ENCODE measurements at places on chromosomes 3 and 15.
A peak's percentile ranks its signal among the peaks of the same experiment; 100 is the strongest.

GRCh38 chr15:83323296-83323711 lies 38.8 kb upstream of the BNC1 start:
- DNase-seq: no peak

DNA sequence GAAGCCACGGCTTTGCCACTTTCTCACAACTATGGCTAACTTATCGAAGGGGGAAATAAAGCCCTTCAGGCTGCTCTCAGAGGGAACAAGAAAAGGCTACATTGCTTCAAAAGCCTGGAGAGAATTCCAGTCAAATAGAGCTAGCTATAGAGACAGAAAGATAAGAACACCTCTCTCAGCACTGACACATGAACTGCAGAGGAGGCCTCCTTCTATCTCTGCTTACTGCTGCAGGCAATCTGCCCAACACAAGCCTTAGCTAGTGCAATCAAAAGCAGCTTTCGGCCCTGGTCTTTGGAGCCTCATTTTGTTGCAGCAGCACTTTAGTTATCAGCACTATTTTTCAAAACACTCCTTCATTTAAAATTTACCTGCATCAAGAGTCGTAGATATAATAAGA lies 118.4 kb upstream of the ROBO1 start:
- no peak for DNase-seq

DNA sequence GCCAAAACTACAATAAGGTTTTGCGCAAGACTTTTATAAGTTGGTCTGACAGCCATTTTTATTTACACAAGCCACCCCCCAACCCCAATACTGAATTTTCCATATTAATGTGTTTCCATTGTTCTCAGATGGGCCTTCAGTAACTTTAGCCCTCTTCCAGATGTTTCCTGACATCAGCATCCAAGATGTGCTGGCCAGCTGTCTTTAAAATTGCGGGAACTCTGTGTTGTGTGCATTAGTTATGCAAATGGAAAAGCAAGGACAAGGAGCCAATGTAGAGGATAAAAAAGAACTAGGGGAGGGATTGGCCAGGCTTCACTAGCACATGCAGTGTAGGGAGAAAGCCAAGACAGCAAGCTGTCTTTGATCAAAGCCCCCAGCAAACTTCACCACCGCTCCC lies 45.4 kb downstream of the COMMD2 start:
- no peak for DNase-seq

DNA sequence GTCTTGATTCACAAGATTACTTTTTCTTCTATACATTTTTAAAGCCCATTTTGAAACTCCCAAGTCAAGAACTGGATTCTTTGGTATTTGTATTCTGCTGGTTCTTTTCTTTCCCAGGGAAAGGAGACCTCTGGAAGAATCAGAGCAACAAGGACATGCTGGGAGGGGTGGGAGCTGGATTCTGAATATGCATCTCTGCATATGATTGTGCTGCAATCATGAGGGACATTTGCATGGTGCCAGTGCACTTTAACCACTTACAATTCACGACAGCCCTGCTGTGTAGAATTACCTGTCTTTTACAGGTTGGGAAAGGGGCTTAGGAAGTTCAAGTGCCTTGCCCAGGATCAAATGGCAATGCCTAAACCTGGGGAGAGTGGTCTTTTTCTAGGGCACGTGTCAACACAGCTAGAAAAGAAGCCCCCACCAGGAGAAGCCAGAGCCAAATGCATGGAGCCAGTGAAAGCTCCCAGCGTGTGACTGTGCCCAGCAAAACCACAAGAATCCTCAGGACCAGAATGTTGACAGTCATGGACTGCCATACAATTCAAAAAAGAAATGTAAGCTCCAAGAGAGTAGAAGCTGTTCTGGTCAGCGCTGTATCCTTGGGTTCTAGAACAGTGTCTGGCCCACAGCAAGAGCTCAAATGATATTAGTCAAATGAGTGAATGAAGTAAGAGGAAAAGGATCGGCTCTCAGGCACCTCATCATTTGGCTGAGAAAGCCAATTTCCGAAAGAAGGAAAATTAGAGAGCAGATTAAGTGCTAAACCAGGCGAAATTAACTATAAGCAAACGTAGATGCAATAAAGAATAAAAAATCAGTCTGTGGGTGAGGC lies 84.5 kb upstream of the MEF2A start:
- no peak for DNase-seq

DNA sequence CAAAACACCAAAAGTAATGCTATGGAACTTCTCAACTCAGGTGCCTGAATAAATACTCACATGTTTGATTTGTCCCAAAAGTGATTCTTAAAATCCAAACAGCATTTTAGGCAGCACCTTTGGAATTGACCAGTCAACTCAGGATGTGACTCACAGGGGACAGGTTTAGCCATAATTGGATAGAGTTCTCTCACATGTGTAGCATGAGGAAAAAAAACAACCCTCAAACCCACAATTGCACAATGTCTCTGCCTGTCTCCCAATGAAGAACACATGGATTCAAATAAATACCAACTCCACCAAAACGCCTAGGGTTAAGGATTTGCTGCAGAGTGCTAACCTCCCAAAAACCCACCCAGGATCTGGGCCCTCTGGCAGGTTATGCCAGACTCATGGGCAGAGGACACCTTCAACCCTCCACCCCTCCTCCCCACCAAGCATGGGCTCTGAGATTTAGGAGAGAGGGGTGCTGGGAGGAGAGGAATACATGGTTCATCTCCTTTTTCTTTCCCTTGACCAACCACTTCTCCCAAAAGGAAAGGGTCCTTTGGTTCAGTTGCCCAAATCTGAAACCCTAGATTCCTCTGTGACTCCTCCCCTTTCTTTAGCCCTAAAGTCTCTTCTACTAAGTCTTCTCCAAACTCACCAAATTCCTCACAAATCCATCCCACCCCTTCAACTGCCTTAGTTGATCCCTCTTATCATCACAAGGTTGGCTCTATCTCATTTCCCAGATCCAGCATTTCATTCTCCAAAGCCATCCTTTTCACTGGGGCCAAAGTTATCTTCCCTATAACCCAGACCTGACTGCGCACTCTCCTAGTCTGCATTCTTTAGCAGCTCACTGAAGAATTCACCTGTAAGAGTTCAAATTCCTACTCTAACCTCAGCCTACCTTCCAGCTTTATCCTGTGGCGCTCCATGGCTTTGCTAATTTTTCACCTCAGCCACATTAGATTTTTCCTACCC lies 7.7 kb downstream of the RYK start:
- DNase-seq: no peak

- no peak for DNase-seq
These were observed 220.5 kb downstream of the FAM43A start for GRCh38 chr3:194906229-194906629.

GRCh38 chr3:177519588-177519987 lies 322.3 kb upstream of the TBL1XR1 start:
- no peak for DNase-seq

- DNase-seq: no peak
These were observed 602.4 kb downstream of the UNC13C start for GRCh38 chr15:54580643-54581042.

GRCh38 chr3:177569875-177570657 lies 372.8 kb upstream of the TBL1XR1 start:
- no peak for DNase-seq

- no peak for DNase-seq
These were observed 169.5 kb upstream of the C2CD4B start for GRCh38 chr15:62334536-62334935.

DNA sequence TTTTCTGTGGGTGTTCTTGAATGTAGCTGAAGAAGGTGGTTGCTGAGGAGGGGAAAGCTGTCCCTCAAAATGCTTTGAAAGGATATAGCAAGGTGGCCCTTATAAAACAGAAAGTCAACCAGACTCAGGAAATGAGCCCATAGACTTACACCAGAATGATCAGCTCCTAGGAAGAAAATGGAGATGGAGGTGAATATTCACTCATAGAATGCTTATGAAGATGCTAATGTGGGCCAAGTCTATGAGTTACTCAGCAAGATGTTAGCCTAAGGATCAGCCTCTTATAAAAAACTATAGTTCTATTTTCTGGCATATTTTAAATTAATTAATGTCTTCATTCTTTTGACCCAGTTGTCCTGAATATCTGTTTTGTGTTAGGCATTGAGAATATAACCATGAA lies 1054.0 kb downstream of the AGBL1 start:
- no peak for DNase-seq

GRCh38 chr3:52324676-52325075 lies 8.6 kb downstream of the DNAH1 start:
- no peak for DNase-seq

GRCh38 chr3:131323014-131323413 lies 58.6 kb upstream of the NUDT16 start:
- DNase-seq: no peak

DNA sequence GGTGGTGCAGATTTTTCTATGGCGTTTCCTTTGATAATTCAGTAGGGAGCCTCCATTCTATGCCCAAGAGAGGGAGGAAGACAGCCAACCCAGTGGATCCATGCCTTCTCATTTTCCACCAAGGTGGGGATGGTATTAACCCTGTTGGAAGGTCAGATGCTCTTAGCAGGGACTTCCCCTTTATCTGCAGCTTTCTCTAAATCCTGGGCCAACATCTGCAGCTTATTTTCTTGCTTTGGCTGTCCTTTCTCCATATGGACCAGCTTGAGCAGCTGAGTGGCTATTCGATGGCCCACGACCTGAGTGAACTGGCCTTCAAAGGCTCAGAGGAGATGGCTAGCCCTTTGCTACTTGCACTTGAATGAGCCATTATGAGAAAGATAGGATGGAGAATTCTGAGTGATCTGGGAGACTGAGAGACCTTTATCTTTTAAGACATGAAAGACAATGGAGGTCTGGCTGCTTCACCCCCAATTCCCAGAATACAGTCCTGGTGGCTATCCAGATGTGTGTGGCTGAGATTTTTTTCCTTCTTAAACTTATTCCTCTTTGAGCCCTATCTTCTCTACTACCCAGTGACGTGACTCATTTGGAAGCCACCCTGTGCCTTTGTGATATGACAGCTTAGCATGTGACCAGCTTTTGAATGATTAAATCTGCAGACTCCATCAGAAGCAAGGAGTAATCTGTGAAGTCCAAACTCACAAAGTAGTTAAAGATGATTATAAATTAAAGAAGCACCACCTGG lies 39.6 kb upstream of the TRAK1 start:
- DNase-seq: no peak

DNA sequence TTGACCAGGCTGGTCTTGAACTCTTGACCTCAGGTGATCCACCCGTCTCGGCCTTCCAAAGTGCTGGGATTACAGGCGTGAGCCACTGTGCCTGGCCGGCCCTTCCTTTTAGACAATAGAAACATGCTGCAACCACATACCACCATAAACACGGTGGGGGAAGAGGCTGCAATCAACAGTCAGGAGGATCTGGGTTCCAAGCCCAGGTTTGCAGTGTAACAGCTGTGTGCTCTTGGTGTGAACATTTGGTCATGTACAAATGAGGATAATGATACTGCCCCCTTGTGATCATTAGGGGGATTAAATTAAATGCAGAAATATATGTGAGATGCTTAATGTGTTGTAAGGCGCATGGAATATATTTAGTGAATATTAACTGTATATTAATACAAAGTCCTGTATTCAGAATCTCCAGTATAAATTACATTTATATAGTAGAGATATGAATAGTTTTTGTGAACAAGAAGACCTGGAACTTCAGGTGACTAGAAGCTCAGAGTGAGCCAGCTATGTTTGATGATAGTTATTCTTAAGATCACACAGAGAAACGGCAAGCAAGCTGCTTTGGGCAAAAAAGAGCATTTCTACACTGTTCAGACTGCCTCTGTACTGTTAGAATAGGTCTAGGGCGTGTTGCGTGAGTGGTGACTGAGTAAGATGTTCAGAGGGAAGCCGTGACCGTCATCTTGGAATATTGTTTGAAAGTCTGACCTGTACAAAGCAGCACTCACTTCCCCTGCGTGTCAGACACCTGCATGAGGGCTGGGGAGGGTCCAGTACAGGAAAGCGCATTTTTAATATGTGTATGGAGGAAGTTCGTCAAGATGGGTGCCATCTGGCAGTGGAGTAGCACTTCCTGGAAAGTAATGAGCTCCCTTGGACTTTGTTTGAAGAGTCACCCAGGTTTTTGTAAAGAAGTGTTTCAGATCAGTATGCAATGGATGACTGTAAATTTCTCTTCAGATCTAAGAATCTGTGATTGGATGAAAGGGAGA lies 125.8 kb downstream of the PGPEP1L start:
- no peak for DNase-seq

DNA sequence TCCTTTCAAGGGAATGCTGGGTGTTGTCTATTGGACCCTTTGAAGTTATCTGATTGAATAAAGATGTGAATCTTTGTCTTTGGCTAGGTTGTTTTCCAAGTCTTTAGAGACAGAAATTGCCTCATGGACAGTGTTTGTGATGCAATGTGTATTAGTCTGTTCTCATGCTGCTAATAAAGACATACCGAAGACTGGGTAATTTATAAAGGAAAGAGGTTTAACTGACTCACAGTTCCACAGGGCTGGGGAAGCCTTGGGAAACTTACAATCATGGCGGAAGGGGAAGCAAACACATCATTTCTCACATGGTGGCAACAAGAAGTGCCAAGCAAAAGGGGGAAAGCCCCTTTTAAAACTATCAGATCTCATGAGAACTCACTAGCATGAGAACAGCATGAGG lies 88.8 kb upstream of the PLXND1 start:
- DNase-seq: no peak

DNA sequence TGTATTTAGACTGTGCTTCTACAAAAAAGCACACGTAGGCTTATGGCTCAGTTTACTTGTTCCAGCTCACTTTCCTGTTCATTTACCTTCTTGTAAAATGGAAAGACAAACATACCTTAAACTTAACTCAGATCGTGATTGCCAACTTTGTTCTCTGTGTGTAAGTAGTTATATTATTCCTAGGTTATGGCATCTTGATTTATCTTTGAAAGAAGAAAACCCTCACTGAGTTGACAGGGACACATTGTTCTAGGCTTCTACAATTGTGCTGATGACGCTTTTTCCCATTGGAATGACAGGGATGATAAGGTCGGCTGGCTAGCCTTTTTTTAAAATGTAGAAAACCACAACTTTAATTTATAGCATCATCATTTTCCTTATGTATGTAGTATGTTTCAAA lies 140.7 kb downstream of the IGF1R start:
- no peak for DNase-seq

GRCh38 chr15:98635848-98636247 lies 12.5 kb upstream of the IGF1R start:
- DNase-seq: no peak

- peak; percentile 29 for DNase-seq
These were observed 78.6 kb downstream of the ABHD5 start for GRCh38 chr3:43769097-43769884.

DNA sequence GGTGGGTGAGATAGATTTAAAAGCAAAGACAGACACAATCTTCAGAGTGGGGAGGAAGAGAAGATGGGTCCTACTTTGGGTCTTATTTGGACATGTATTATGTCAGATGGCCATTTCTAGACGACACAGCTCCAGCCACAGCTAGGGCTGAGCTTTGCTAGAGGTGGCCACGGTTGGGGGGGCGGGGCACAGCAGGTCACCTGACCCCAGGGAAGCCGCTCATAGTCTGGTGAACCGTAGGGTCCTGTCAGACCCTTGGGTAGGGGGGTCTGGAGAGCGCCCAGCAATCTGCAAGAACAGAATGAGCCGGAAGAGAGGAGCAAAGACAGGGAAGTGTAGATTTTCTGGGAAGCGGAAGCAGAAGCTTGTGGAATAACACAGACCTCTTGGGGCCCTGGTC lies 6.6 kb downstream of the EPB42 start:
- no peak for DNase-seq

- DNase-seq: no peak
These were observed 1180.6 kb upstream of the GBE1 start for GRCh38 chr3:82942041-82942440.

- DNase-seq: no peak
These were observed 5.7 kb upstream of the CYP11A1 start for GRCh38 chr15:74373056-74373650.

- no peak for DNase-seq
These were observed 8.8 kb downstream of the BCL2A1 start for GRCh38 chr15:79962178-79962577.

- DNase-seq: no peak
These were observed 30.0 kb downstream of the TARS3 start for GRCh38 chr15:101694261-101694660.

All from stimulated activated CD8-positive, alpha-beta memory T cell treated with anti-CD3 and anti-CD28 coated beads, Interleukin-15, amount 100 ng/mL, for 4 hours (primary cell).